ENCODE measurements at places on chromosomes 11 and 22. TPM values are rescaled to one million over a fixed set of nuclear protein-coding genes. Genes with fewer than 3 reads are reported as not detected.

GRCh38 chr11:47917599-47918369, 62.6 kb upstream of the PTPRJ start:
- H3K4me1 ChIP-seq = no peaks in the 10 kb centered on the region
- H3K27me3 ChIP-seq = no peaks in the 10 kb centered on the region
- DNase-seq = peak; percentile 96
- peak overlapping the region; percentile 70 for H3K27ac ChIP-seq
- no peaks in the 10 kb centered on the region for H3K36me3 ChIP-seq

The FAM118A gene
- total RNA-seq = 12.8 TPM

- no peak overlapping the region for H3K27ac ChIP-seq
- H3K4me3 ChIP-seq = peak overlapping the region; percentile 5
- H3K4me1 ChIP-seq = peaks cover 37% of the 10 kb centered on the region
- peaks cover 1% of the 10 kb centered on the region for H3K27me3 ChIP-seq
- no peak for DNase-seq
Observed at GRCh38 chr22:20425566-20426258, 11.9 kb downstream of the SCARF2 start.

- no peaks in the 10 kb centered on the region for H3K27me3 ChIP-seq
- no peak for DNase-seq
- H3K4me1 ChIP-seq = no peaks in the 10 kb centered on the region
- H3K36me3 ChIP-seq = no peaks in the 10 kb centered on the region
- no peak overlapping the region for H3K4me3 ChIP-seq
- no peak overlapping the region for H3K27ac ChIP-seq
Observed at GRCh38 chr11:34176751-34177209, 71.4 kb downstream of the NAT10 start.

The KIAA1671 gene
- total RNA-seq = 6.3 TPM

The LGALS12 gene
- total RNA-seq = not detected

GRCh38 chr11:45518141-45518832, 147.1 kb downstream of the CHST1 start:
- no peak overlapping the region for H3K27ac ChIP-seq
- H3K4me1 ChIP-seq = no peaks in the 10 kb centered on the region

The UVRAG gene
- 37.2 TPM for total RNA-seq

DNA sequence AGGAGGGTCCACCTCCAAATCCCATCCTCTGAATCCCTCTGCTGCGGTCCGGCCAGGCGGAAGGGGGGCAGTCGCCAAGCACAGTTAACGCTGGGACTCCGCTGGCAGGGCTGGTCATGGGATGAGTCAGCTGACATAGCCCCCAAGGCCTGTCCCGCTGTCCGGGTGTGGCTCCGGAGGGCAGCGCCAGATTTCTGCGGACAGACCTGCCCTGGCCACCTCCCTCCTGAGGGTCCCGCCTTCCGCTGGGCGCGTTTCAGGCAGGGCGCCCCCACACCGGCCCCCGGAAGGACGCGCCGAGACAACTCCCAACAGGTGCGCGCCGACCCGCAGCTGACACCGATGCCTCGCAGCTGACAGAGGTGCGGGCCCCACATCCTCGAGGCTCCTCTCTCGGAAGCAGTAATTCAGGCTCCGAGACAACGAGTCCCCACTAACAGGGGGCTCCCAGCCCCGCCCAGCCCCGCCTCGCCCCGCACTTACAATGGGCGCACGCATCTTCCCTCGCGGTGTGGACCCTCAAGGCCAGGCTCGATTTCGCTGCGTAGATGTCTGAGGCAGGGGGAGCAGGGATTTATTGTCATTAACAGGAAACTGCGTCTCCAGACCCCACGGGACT, 607 bp downstream of the PLAAT3 start:
- H3K4me1 ChIP-seq = peaks cover 45% of the 10 kb centered on the region
- no peaks in the 10 kb centered on the region for H3K27me3 ChIP-seq
- H3K36me3 ChIP-seq = no peaks in the 10 kb centered on the region
- H3K27ac ChIP-seq = peak overlapping the region; percentile 85
- DNase-seq = peak; percentile 84
- H3K4me3 ChIP-seq = peak overlapping the region; percentile 73

DNA sequence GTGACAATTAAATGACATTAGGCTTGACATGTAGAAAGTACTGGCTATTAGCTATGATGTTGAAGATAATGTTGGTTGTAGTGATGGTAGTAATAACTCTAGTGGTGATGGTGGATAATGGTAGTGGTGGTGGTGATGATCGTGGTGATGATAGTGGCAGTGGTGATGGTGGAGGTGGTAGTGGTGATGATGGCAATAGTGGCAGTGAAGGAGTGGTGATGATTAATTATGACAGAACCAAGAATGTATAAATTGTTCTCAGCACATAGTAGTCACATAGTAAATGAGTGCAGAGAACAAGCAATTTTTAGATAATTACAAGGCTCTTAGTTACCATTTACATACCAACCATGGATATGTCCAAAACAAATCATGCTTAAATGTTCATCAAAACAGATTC, 5.3 kb upstream of the CD44 start:
- H3K27ac ChIP-seq = no peak overlapping the region
- H3K4me3 ChIP-seq = no peak overlapping the region
- no peaks in the 10 kb centered on the region for H3K36me3 ChIP-seq
- no peaks in the 10 kb centered on the region for H3K27me3 ChIP-seq
- H3K4me1 ChIP-seq = no peaks in the 10 kb centered on the region

The FAM180B gene
- 1.4 TPM for total RNA-seq

The ACTN3 gene
- total RNA-seq = not detected

DNA sequence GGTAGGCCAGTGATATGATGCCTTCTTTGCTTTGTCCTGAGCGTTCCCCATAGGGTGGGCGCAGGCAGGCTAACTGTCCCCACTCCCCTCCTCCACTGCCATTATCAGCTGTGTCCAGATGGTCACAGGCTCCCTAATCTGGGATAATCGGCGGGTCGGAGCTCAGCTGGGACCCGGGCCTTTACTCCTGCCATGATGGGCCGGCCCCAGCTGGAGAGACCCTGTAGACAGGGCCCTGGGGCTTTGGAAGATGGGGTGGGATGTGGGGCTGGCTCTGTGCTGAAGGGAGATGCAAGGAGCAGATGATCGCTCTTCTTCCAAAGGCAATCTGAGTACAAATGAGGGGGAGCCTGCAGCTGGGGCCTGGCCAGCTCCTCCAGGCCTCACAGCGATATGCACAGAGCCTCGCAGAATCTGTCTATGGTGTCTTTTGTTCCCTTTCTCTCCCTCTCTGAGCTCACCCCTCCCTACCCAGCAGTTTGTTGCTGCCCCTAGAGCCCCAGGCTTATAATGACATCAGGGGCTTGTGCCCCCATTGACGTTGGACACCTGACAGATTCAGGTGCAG, 11.9 kb downstream of the KLHL35 start:
- no peaks in the 10 kb centered on the region for H3K4me1 ChIP-seq
- H3K36me3 ChIP-seq = no peaks in the 10 kb centered on the region
- no peak for DNase-seq
- no peak overlapping the region for H3K4me3 ChIP-seq
- no peak overlapping the region for H3K27ac ChIP-seq
- no peaks in the 10 kb centered on the region for H3K27me3 ChIP-seq

The SAA1 gene
- total RNA-seq = 1.9 TPM

- H3K4me1 ChIP-seq = peaks cover 2% of the 10 kb centered on the region
- no peak overlapping the region for H3K4me3 ChIP-seq
- no peak for DNase-seq
- peak overlapping the region; percentile 99 for H3K27ac ChIP-seq
- H3K36me3 ChIP-seq = no peaks in the 10 kb centered on the region
Observed at GRCh38 chr11:11845551-11845950, 3.8 kb downstream of the USP47 start.

GRCh38 chr11:13486926-13487660, 8.7 kb downstream of the PTH start:
- DNase-seq = no peak
- no peaks in the 10 kb centered on the region for H3K36me3 ChIP-seq
- H3K4me3 ChIP-seq = no peak overlapping the region
- H3K27me3 ChIP-seq = no peaks in the 10 kb centered on the region
- H3K4me1 ChIP-seq = no peaks in the 10 kb centered on the region

DNA sequence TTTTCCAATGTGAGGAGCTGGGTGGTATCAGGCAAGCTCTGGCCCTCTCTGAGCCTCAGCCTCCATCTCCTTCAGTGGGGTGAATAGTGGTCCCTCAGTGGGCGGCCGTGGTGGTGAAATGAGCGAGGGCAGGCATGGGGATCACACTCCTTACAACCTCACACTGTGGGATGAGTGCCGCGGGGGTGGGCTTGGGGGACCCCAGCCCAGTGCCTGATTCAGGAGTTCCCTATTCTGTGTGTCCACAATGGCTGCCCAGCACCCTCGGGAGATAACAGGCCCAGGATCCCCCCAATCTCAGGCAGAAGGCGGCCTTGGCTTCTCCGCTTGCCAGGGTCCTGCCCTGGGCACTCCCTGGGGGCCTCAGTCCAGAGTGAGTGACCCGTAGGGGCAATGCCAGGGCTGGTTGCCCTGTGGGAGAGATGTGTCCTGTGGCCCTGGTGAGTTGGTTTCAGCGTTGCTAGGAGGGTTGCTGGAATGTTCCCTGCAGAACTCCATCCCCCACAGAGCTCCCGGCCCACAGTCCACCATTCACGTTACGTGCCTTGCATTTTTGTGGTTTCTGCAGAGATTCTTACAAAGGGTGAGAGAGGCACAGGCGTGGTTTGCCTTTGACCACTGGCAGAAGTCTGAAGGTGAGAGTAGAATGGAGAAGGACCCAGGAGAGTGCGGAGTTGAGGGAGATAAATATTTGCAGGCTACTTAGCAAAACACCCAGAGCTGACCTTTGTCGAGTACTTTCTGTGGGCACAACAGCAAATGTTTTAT, 2.9 kb downstream of the ALDH3B1 start:
- no peak for DNase-seq
- no peaks in the 10 kb centered on the region for H3K36me3 ChIP-seq
- peaks cover 66% of the 10 kb centered on the region for H3K4me1 ChIP-seq
- H3K4me3 ChIP-seq = no peak overlapping the region

DNA sequence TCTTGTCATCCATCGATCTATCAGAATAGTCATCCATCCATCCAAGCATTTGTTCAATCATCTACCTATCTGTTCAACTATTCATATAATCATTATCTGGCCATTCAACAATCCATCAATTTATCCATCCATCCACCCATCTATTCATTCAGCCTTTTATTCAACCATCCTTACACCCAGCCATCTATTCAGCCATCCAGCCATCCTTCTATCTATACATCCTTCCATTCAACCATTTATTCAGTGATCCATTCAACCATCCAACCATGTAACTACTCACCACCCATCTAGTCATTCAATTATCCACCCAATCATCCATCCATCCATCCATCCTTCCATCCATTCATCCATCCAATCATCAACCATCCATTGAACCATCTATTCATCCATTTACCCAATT, 106.8 kb downstream of the CEP164 start:
- H3K27ac ChIP-seq = no peak overlapping the region
- H3K4me1 ChIP-seq = no peaks in the 10 kb centered on the region
- H3K36me3 ChIP-seq = no peaks in the 10 kb centered on the region
- H3K4me3 ChIP-seq = no peak overlapping the region

DNA sequence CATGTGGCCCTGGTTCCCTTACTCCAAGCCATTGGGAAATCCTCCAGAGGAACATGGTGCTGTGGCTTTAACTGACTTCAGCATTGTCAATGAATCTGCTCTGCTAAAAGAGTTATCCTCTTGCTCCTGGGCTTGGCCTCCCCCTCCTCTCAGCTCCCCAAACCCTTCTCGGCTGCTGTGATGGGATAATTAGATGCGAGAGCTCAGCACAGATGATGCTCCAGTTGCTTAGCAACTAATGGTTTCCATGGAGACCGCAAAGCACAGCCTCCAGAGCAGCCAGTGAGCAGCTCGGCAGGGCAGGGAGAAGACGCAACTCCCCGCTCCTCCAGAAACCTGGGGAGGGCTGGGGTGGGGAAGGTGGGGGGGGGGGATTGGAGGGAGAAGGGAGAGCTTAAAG, 2.8 kb upstream of the UPK2 start:
- DNase-seq = no peak
- no peaks in the 10 kb centered on the region for H3K36me3 ChIP-seq
- no peak overlapping the region for H3K4me3 ChIP-seq
- no peak overlapping the region for H3K27ac ChIP-seq
- no peaks in the 10 kb centered on the region for H3K27me3 ChIP-seq
- H3K4me1 ChIP-seq = peaks cover 3% of the 10 kb centered on the region

DNA sequence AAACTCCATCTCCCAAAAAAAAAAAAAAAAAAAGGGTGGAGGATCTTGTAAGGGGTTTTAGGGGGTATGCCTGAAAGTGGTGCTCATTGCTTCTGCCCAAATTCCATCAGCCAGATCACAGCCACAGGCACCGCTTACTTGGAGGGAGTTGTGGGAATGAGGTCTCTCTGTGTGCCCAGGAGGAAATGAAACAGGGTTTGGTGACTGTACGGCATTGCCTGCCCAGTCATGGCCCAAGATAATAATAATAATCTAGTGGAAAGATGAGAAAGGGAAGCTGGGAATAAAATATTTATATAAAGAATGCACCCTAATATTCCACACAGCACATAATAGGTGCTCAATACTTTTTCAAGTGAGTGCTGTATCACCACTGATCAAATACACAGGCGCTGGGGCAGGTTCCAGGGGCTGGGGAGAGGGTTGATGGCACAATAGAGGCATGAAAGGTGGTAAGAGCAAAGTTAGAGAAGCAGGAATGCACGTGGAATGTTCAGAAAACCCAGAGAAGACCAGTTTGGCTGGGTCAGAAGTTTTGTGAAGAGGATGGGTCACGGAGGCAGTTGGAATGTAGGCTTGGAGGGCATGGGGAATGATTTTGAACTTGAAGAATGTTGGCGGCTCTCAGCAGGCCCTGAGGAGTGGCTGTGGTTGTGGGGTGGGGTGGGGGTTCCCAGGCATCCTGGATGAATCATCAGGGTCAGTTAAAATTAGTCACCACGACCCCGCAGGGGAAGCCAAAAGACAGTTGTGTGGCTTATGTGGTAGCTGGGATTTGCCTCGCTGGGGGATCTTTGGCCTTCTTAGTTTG, 12.5 kb upstream of the MB start:
- peak overlapping the region; percentile 85 for H3K27ac ChIP-seq
- peak; percentile 91 for DNase-seq
- peaks cover 11% of the 10 kb centered on the region for H3K4me1 ChIP-seq
- H3K27me3 ChIP-seq = no peaks in the 10 kb centered on the region

The PACSIN2 gene
- 46.2 TPM for total RNA-seq

The SNX32 gene
- total RNA-seq = 0.55 TPM

GRCh38 chr22:18109410-18110193, 1.0 kb upstream of the TUBA8 start:
- H3K4me1 ChIP-seq = peaks cover 15% of the 10 kb centered on the region
- no peak for DNase-seq
- H3K4me3 ChIP-seq = no peak overlapping the region
- peak overlapping the region; percentile 75 for H3K27ac ChIP-seq
- H3K27me3 ChIP-seq = peaks cover 5% of the 10 kb centered on the region

GRCh38 chr22:40499209-40499623, 128.8 kb downstream of the SGSM3 start:
- peak overlapping the region; percentile 56 for H3K27ac ChIP-seq
- no peak overlapping the region for H3K4me3 ChIP-seq
- H3K27me3 ChIP-seq = no peaks in the 10 kb centered on the region
- DNase-seq = no peak
- H3K4me1 ChIP-seq = peaks cover 32% of the 10 kb centered on the region

- peak overlapping the region; percentile 86 for H3K27ac ChIP-seq
- peak; percentile 96 for DNase-seq
- H3K27me3 ChIP-seq = no peaks in the 10 kb centered on the region
- H3K36me3 ChIP-seq = peaks cover 20% of the 10 kb centered on the region
Observed at GRCh38 chr11:118621071-118621783, 13.8 kb downstream of the PHLDB1 start.
